DMS53 (cell line): ENCODE measurements at places on chromosomes 7 and 10.

- no peak for DNase-seq
Measured at GRCh38 chr7:85508642-85509410, 322.0 kb upstream of the SEMA3D start.

GRCh38 chr7:155132431-155132830 lies 62.3 kb downstream of the HTR5A start:
- no peak for DNase-seq

DNA sequence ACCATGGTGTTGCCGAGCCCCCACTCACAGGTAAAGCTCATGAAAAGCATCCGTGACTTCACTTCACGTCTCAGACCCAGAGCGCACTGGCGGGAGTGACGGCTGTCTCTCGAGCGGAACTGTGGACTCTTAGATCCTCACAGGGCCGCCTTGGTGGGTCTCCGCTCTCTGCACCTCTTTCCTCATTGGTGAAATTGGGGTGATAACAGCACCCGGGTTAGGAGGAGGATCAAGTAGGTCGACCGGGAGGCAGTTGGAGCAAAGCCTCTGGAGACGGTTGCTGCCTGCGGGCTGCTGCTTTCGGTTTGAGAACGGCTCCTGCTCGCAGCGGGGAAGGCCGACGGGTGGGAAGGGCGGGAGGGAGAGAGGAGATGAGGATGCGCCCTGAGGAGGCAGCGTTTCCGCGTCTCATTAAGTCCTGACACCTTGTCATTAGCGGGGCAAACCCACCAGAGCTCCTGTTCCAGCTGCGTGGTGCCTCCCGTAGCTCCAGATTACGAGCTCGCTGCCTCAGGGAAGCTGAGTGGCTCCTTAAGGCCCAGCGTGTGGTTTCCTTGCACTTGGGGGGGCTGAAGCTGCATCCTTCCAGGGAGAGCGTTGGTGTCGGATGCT lies 51.9 kb upstream of the CFAP46 start:
- DNase-seq = peak; percentile 18

DNA sequence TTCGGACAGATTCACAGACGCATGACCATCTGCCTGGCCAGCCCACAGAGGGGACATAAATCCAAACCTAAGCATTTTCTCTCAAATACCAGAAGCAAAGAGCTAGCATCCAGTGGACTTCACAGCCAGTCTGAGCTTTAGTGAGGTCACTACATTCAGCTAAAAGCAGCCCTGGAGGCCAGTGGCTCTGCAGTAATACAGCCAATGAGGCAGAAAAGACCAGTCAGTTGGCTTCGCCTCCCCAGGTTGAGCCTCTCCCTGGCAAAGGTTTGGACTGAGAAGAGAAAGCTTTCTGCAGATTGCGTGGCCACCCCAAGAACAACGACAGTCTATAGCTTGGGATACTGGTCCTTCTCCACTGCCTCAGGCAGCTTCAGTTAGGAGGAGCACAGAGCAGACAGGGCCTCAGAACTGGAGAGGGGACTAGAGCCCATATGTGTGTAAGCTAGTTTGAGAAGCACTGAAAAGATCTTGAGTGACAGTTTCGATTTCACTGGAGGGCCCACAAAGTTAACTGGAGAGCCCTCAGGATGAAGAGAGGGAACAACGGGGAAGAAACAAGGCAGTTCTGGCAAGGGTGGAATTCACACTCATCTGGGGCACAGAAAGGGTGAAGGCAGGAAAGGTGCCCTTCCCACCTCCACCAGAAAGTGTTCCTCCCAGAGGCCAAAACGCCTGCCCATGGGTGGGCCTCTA lies 3.8 kb downstream of the WDR91 start:
- DNase-seq = no peak

DNA sequence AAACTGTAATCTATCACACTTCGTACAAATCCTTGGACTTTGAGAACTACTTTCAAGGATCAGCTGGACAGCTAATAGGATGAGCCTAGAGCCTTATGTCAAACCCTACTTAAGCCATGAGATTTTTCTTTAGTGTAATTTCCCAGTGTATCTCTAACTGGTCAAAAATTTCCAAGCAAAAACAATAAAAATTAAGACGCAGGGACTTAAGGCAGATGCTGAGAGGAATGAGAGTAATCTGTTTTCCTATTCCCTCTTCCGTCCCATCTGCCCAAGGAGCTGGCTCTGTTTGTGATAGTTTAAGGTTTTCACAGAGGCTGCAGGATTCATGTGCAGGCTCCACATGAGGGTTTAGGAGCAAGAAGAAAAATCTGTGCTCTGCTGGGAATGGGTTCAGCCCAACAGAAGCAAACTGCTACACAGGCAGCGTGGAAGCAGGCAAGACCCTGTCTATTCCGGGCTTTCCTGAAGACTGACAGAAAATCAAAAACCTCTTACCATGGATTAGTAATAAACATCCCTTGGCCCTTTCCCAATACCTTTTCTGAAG lies 62.2 kb downstream of the ARMH3 start:
- DNase-seq = no peak

DNA sequence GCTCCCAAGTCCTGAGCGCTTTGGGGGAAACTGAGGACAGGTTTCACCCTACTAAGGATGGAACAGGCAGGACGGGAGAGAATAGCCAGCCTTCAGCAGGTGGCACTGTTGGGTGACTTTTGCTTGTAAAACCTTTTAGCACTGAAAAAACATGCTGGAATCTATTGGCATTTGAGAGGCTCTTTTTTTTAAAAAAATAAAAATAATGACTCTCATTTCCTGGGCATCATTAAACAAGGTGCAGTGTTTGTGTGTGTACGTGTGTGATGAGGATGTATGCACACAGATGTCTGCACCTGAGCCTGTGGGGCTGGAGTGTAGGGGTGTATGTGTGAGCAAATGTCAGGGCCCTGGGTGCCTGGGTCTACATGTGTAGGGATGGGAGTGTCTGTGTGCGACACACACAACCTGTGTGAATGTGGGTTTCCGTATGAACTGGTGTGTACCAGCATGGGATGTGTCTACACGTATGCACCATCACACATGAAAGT lies 177.9 kb downstream of the RPS24 start:
- peak; percentile 74 for DNase-seq

DNA sequence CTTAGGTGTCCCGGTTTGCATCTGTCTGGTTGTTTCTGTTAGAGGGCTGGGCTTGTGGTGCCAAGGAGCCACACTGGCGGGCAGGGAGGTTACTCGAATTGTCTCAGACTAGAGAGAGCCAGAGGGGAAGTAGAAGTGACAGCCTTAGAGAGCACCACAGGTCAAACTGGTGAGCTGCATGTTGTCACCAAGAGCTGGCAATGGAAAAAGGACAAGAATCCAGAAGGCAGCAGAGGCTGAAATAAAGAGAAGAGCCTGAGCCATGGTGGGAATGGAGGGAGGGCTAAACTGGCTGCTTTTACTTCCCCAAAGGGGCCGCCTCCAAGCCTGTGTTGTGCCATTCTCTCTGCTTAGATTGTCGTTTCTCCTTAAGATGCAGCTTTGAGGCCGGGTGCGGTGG lies 31.1 kb upstream of the RHBDD2 start:
- DNase-seq = no peak

GRCh38 chr7:76048668-76048988 lies 722 bp downstream of the MDH2 start:
- DNase-seq = peak; percentile 81

DNA sequence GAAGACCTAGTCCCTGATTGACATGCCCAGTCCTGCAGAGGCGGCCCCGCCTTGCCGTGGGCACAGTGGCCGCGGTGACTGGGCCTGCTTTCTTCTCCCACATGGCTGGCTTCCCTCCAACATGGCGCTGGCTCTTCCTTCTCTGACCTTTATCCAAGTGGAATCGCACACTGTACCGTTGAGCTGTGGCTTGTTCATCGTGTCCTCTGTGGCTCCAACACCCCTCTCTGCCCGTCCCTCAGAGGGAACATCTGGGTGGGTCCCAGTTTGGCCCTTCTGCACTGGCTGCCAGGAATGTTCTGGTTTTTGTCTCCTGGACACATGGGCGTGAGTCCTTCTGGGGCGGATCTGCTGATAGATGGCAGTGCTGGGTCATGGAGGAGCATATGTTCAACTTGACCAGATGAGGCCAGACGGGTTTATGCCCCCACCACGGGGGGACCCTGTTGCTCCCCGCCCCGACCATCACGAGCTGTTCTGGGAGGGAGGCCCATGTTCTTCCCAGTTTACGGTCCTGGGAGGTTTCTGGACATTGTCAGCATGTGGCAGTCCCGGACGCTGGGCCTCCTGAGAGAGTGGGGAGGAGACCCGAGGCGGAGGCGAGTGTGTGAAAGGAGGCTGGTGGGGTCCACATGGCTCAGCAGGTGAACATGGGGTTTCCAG lies 63.5 kb downstream of the LHPP start:
- DNase-seq = no peak

DNA sequence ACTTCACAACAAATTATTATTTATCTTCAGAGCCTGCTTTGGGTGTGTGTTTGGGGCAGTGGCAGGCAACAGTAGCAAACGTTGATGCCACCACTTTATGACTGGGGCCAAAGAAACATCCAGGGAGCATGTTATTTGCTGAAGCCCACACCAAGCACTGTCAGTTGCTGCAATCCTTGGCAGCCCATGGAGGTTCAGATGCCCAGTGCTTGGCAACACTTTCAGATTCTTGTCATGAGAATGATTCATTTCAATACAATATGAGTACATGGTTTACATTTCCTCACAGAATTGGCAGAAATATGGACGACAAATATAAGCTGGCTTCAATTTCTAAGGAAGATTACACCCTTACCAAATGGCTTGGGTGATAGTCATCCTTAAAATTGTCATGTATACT lies 46.5 kb upstream of the GLI3 start:
- no peak for DNase-seq

- DNase-seq = peak; percentile 76
Measured at GRCh38 chr7:129163875-129164544, 19.5 kb downstream of the TSPAN33 start.

DNA sequence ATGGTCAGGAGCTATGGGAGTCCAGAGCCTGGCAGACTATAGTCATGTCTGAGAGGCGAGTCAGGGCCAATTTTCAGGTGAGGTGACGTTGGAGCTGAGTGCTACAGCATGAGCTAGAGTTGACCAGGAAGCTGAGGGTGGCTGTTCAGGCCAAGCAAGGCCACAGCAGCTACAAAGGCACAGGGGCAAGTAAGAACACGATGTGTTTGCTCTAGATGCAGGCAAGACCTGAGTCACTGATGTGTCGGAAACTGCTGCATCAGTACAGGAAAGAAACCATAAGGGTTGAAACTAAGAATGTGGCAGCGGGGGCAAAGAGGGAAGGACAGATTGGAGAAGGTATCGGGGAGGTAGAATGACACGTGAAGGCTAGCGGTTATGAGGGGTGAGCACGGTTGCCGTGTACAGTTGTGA lies 11.8 kb upstream of the RRP12 start:
- DNase-seq = peak; percentile 43

- no peak for DNase-seq
Measured at GRCh38 chr7:25066253-25066652, 58.8 kb downstream of the CYCS start.

DNA sequence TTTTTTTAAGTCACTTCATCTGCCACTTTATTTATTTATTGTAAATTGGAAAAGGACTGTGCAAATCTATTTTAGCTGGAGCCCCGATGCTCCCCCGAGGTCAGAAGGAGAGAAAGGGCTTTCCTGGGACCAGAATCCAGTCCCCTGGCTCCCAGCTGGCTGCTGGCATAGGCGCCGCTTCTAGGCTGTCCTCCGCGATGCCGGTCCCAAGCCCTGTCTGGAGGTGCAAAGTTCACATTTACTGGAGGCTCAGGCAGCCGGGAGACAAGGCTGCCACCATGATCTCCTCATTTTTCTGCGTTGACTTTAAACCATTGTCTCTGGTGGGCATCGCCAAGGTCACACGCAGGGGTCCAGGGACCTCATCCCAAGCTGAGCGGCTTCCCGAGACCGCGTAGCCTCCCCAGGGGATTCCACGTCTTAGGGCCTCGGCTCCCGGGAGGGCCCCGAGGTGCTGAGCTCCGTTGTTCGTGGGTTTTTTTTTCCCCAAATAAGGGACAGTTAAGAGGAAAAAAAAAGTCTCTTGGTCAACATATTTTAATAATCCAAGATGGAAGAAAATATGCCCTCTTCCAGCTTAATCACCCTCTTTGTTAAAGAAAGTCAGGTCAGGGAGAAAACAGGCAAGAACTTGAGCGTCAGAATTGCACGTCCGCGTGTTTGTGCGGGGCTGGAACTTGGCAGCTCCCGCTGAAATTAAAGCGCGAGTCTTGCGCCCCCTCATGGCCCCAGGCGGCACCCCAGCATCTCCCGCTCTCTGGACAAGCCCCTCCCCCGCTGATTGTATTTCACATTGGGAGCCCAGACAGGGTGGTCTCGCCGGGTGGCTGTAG lies 11.9 kb downstream of the RGR start:
- peak; percentile 83 for DNase-seq

GRCh38 chr7:5203183-5203537 lies 13.1 kb downstream of the WIPI2 start:
- DNase-seq = no peak

- peak; percentile 53 for DNase-seq
Measured at GRCh38 chr7:9091282-9091681, 657.9 kb downstream of the NXPH1 start.

GRCh38 chr7:128946936-128947830 lies 9.5 kb downstream of the IRF5 start:
- DNase-seq = peak; percentile 30

- DNase-seq = no peak
Measured at GRCh38 chr10:118664321-118664720, 68.9 kb upstream of the PRLHR start.

- DNase-seq = peak; percentile 64
Measured at GRCh38 chr10:87656431-87657072, 3.1 kb upstream of the PAPSS2 start.

GRCh38 chr10:5094265-5095205 lies at the start of gene AKR1C3:
TSS of gene AKR1C3 (plus strand) at chr10:5094414. CDS start at chr10:5094445, 31 bp downstream.
- DNase-seq = peak; percentile 69

DNA sequence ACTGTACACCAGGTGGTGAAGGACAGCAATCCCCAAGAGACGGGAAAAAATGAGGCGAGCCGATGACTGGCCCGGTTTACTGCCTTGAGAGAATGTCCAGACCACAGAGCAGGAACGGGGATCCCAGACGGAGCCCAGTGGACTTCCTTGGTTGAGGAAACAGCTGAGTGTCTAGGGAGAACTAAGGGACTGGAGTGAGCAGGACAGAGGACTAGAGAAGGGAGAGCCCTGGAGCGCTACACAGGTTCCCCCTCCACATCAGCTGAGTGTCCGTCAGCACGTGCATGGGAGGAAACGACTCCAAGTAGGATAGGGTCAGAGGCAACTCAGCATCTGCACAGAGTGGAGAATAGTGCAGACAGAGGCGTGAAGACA lies 7.1 kb upstream of the WDR86 start:
- no peak for DNase-seq

DNA sequence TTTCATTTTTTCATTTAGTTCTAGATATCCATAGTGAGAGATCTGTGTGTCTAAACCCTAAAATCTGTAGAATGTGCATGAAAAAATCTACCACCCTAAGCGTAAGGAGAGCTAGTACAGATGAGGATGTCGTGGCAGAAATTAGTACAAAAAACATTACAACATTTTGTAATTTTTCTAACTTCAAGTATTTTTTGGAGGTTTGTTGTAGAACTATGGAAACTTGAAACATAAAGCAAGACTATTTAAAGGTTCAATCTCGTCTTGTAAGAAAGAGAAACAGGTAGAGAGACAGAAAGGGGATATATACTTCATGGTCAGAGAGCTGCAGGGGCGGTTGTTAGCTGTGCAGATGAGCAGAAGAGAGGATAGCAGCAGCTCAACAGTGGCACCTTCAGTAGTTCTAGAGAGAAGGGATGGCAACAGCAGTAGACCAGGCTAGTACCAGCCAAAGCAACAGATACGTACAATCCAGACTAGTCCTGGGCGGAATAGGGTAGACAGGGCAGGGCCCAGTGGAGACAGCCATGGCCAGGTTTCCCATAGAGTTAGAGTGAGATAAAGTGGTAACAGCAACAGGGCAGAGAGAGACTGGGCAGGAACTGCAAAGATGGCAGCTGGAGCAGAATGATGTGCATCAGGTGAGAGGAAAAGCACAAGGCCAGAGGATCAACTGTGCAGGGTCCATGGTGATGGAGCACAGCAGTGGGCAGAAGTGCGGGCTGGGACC lies 145.2 kb downstream of the FRMD4A start:
- peak; percentile 84 for DNase-seq
